Tibial artery (tissue), 4 donors: ENCODE measurements at places on chromosomes 2 and 18.

DNA sequence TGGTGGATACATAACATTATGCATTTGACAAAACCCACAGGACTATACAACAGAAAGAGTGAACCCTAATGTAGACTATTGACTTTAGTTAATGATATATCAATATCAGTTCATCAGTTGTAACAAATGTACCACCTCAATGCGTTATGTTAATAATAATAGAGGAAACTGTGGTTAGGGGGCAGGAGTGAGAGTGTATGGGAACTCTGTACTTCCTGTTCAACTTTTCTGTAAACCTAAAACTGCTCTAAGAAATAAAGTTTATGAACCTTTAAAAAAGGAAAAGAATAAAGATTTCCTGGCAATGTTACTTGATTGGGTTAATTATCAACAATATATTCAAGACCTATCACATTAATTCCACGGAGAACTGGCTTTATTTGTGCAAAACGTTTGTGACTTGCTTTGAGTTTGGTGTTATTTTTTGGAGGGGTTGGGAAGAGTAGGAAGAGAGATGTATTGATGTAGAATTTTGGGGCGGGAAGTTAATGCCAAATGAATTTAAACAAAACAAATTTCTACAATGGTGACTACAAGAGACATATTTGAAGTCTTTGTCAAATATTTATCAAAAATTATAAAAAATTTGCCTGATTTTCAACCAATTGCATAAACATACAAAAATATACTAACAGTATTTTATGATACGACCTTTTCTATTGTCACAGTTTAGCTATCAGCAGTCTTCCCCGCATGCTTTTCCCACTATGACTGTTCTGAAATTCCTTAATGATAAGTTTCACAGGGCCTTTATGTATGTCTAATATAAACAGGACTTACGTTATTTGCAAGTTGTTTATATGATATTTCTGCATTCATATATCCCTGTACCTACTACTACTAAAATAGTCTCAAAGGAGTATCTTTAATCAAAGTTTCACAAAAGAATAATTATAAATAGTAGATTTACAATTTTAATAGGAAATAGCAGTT is 2.1 kb upstream of the RTN4 start:
- DNase-seq: no peak

DNA sequence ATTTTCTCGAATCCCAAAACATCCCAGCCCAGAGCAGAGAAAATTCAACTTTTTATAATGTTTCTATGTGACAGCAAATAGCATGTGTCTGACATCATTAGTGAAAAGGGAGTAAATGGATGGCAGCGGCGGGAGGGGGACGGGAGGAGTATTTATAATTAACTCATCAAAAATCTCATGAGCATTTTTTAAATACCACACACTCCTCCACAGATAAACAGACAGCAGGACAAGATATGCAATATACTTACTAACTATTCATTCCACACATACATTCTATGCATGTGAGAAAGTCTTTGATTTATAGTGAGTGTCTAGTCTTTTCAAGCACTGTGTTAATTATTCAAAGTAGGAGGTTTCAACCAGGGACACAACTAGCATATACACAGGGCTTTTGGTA is 107.6 kb downstream of the LRP2 start:
- DNase-seq: no peak

GRCh38 chr2:129777146-129777545 is 202.3 kb upstream of the RAB6C start:
- DNase-seq: peak; percentile 7

DNA sequence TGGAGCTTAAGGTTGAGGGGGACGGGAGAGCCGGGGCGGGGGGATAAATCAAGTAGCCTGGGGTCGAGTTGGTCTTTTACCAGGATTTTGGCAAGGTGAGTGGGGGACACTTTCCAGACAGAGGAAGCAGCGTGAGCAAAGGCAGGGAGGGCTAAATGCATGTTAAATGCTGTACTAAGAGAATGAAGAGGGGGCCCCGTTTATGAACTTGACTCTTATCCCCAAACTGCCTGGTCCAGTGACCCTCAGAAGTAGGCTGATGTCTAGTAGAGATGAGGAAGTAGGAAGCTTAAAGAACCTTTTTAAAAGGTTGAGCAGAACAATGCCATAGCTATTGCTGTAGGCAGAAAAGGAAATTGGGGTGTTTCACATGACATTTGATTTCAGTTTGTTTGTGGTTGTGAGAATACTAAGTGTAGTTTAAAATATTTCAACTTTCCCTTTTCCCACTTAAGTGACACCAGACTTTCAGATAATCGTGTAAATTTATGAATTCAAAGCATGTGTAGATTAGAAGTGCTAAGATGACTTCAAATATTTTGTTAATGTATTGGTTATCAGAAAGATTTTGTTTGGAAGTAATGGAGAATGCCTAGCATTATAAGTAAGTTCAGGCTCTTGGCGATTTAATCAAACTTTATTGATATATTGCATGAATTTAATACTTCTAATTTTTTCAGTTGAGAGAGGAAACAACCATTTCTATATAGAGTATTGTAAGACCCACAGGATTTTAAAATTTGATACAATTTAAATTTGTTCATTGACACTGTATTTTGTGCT is 1.8 kb downstream of the REL start:
- no peak for DNase-seq

DNA sequence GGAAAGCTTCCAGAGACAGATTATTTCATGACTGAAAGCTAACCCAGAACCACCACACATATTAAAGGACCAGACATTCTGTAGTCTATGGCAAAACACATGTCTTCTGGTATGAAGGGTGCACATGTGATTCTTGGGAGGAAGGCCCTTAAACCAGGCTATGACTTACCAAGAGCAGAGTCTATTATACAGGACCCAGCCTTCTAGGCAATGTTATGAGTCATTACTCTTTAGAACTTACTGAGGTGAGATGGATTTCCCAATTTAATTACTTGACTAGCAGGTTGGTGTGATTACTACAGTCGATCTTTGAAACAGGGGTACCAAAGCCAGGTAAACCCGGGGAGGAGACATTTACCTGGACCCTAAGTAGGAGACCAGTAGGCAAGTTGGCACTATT is 350.8 kb downstream of the TRIB2 start:
- no peak for DNase-seq

- DNase-seq: no peak
Observed at GRCh38 chr2:98469862-98470544, 25.3 kb downstream of the INPP4A start.

DNA sequence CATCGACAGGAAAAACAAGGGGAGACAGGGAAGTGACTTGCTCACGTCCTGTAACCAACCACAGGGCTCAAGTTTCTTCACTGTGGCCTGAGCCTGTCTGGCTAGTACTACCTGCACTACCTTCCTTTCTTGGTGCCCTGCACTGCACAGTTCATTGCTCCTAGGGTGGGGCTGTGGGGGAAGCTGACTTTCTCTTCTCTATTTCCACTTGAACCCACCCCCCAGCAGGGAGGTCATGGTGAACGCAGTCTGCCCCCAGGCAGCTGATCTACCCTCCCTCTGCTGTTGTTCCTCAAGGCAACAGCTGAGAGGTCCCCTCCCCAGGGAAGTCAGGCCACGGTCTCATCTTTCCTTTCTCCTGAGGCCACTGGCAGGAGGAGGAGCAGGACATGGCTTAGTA is 532.1 kb downstream of the SOX11 start:
- no peak for DNase-seq

DNA sequence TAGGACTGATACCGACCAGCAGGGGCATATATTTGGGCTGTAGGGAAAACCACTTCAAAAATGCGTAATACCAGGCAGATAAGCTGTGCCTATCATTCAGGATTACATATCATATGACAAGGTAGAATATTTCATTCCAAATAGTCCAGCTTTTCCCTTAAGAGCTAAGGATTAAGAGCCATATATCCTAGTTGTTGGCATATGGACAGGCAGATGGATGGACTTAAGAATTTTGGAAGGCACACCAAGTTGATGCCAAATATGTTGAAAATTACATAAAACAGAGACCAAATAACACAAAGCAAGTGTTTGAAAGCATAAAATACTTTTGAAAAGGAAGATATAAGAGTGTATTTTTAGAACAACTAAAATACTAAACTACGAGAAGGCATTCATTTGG is 52.1 kb downstream of the LRRTM4 start:
- DNase-seq: no peak

DNA sequence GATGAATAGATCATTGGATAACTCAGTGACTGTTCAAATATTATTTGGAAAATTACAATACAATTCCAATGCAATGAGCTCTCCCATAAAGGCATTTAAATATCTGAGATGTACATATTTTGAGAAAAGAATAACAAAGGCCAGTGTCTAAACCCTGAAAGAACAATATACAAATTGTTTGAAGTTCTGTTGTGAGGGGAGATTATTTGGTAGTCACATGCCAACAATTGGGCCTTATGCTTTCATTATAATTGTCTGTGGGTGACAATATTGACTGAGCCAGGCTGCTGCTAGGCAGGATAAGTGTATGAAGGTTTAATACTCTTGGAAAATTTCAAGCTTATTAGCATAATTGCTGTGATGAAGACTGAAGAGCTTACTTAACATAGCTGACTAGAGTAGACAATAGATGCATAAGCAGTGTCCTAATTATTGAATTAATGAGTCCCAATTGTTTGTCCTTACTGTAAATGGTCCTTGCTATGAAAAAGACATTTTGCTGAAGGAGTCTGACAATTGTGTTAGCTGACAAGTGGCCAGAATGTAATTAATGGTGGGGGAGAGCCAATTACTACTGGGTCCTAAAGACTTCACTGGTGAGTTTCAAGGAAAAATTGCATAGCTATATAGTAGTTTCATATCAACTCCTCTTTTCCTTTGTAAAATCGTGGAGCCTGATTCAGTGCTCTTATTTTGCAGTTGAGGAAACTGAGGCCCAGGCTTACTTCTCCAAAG is 5.0 kb upstream of the SMAD2 start:
- DNase-seq: no peak

DNA sequence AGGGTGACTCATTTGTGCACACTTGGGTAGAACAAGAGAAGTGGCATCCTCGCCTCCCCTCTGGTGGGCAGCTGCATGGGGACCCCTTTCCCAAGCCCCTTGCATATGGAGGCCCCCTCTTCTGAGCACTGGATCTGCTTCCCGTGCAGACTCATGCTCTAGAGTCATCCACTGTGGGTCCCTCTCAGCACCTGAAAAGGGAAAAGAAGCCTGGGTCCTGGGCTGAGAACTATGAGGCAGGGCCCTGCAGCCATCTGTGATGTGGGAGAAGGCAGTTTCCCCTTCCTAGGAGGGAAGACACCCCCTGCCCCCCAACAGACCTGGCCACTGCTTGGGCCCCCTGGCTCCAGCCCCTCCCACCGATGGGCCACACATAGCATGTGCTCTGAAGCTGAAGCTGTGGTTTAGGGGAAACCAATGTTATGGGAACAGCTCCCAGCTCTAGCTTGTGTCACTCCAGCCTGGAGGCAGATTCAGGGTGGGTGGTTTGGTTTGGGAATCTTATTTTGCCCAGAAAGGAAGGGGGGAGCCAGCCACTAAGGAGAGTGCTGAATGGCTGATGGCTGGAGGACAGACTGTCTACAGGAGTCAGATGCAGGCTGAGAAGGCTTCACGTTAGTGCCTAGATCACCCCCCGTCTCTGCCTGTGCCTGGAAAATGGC is 172.8 kb downstream of the GLI2 start:
- DNase-seq: no peak

GRCh38 chr18:3529077-3529476 is 79.1 kb downstream of the TGIF1 start:
- no peak for DNase-seq

- peak; percentile 64 for DNase-seq
Observed at GRCh38 chr2:126886211-126886915, 12.3 kb upstream of the TEX51 start.

DNA sequence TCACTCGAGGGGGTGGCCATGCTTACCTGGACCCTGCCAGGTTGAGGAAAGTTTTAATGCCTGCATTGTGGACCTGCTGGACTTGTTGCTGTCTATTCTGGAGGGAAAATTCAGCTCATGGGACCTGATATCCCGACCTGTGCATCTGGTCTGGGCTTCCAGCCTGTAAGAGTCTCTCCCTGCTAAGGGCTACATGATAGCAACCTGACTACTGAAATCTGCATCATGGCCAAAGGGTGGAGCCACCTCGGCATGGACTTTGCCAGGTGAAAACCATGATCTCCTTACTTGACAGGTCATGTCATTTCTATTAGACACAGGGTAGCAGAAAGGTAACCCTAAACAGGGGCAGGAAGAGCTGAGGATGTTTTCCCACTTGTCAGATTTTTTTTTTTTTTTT is 12.9 kb upstream of the SLC66A3 start:
- DNase-seq: no peak
